ENCODE measurements at places on chromosomes 13 and 19.

DNA sequence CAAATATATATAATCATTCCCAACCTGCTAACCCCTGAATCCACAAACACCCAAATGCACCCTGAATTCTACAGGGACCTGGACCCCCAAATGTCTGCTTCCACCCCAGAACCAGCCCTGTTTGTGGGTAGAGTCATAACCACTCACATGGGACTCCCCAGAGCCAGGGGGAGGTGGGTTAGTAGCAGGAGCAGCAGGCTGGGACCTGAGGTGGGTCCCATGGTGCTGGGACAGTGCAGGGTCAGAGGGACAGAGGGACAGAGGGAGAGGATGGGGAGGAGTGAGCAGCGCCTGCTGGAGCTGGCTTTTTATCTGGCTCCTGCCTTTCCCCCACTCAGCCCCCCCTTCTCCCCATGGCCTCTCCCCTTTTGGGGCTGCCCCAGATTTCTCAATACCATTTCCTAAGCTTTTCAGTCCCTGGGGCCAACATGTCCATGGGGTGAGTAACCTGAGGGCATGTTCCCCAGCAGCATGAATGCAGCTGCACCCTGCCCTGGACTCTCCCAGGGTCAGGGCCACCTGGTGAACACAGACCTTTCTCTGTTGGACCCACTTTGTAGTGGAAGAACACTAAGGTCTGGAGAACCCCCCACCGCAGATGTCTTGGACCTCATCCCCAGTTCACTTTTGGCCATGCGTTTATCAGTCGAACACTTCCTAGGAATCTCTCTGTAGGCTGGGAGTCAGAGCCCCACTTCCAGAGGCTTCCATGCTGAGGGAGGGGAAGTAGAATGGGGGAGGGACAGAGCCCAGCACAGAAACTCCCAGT, at the start of gene C3:
Gene C3 (minus strand): TSS at position 282 of the 769 bp plus-strand sequence. CDS start 61 bp downstream, at position 221.
- DNase-seq, result no peak

DNA sequence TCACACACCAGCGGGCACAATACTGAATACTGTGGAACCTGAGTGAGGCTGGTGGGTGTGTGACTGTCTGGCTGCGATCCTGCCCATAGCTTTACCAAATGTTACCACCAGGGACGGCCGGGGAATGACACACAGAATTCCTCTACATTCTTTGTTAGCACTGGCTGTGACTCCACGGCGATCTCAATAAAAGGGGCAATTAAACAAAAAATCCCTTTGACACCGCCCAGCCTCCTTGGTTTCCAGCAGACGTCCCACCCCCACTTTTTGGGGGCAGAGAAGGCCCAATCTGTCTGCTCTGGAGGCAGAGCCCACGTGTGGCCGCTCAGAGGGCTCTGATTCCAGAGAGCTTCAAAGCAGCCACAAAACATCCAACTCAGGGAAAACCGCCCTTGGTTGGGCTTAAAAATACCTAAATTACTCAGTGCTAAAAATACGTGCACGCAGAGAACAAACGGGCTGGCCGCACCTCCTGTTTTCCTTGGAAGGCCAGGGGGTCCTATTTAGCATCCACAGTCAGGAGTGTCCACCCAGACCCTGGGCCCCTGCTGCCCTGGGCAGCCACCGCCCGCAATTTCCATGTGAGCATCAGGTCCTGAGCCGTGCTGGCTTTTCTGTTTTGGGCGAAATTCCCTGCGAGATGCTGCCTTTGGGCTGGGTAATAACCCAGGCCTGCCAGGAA, 47.8 kb downstream of the GADD45B start:
- no peak for DNase-seq

GRCh38 chr19:10533646-10534386, 9.9 kb upstream of the ATG4D start:
- no peak for DNase-seq

DNA sequence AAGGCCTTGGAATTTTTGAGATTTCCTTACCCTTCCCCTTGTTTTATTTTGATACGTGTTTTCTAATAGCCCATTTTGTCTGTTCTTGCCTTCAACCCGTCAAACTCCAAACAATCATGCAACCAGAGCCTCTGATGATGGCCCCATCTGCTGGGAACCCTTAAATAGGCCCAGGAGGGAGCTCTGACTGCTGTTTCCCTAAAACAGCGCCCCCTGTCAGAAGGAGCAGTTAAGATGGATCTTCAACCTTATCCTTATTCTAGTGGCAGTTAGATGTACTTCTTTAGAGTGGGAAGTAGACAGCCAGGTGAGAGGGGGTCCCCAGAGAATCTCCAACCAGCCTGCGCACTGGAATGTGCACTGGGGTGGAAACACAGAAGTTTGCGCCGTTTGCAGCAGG, 1031.0 kb upstream of the PCDH9 start:
- DNase-seq, result no peak

DNA sequence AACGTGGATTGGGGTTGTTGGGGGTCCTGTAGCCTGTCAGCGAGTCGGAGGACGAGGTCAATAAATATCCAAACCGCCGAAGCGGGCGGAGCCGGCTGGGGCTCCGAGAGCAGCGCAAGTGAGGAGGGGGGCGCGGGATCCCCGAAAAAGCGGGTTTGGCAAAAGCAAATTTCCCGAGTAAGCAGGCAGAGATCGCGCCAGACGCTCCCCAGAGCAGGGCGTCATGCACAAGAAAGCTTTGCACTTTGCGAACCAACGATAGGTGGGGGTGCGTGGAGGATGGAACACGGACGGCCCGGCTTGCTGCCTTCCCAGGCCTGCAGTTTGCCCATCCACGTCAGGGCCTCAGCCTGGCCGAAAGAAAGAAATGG, 754 bp upstream of the SIX5 start:
- no peak for DNase-seq

DNA sequence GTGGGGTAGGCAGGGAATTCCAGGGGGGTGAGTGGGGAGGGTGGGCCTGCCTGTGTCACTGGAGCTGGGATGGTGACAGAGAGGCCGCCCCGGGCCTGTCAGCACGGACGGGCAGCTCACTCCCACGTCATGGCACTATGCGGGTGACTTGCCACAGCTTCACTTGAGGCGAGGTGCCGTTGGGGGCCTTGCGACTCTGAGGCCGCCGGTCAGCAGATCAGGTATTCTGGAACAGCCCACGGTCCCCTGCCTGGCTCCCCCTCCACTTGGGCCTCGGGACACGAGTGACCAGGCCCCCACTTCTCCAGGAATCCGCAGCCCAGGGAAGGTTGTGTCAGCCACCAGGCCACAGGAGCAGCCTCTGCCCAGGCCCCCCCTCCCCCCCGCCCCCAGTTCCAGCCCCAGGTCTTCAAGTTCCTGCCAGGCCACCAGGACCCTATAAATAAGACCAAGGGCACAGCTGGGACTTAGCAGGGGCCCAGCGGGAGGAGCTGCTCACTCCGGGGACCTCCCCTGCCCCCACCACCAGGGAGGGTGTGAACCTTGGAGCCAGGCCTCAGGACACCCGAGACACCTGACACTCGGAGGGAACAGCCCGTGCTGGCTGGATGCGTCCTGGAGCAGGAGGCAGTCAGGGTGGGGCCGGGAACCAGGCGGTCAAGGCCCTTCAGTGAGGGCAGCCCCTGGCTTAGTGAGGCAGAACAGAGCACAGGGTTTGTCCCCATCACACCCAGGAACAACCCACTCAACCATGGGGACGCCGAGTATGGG, 2.7 kb upstream of the MIDN start:
- DNase-seq, result peak; percentile 93

GRCh38 chr19:4694211-4694987, 24.3 kb upstream of the MYDGF start:
- no peak for DNase-seq
